Osteoblast (primary cell): ENCODE measurements at places on chromosomes 12 and 14. TPM values are rescaled to one million over a fixed set of nuclear protein-coding genes. Genes with fewer than 3 reads are reported as not detected.

MGAT2 gene
- total RNA-seq, result 63.0 and 63.1 TPM in 2 replicates

PPM1A gene
- total RNA-seq, result 36.6 and 36.8 TPM in 2 replicates

PMEL gene
- 0.59 and 0.72 TPM in 2 replicates for total RNA-seq

TCL1A gene
- not detected in 2 replicates for total RNA-seq

NYNRIN gene
- total RNA-seq, result 7.2 and 9.1 TPM in 2 replicates

- H3K36me3 ChIP-seq, result no peaks in the 10 kb centered on the region
- no peak overlapping the region for H3K4me3 ChIP-seq
- H3K27me3 ChIP-seq, result no peaks in the 10 kb centered on the region
- DNase-seq, result no peak
Observed at GRCh38 chr12:92223481-92223880, 77.8 kb upstream of the BTG1 start.

DNA sequence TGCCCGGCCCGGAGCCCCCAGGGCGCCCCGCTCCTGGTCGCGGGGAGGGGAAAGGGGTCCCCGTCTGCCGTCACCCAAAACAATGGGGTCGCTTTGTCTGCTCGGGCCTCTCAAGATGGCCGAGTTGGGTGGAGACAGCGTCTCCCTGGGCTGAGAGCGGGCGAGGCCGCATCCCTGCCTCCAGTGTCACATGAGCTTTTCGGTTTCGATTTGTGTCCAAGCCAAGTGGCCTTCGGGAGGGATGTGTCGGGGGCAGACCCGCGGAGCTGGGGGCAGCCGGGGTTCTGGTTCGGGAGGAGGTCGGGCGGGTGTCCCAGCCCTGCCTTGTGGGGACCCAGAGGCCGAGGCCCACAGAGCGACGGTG, 790 bp downstream of the DYNC1H1 start:
- peak overlapping the region; percentile 97 for H3K4me3 ChIP-seq
- H3K27me3 ChIP-seq, result no peaks in the 10 kb centered on the region
- peaks cover 33% of the 10 kb centered on the region for H3K4me1 ChIP-seq
- peak; percentile 97 for DNase-seq
- H3K27ac ChIP-seq, result peak overlapping the region; percentile 92

GRCh38 chr12:30136696-30137095, 353.0 kb upstream of the TMTC1 start:
- H3K4me3 ChIP-seq, result no peak overlapping the region
- no peak overlapping the region for H3K27ac ChIP-seq
- H3K36me3 ChIP-seq, result no peaks in the 10 kb centered on the region
- no peak for DNase-seq
- no peaks in the 10 kb centered on the region for H3K27me3 ChIP-seq

- no peaks in the 10 kb centered on the region for H3K36me3 ChIP-seq
- DNase-seq, result no peak
- H3K27ac ChIP-seq, result no peak overlapping the region
- H3K27me3 ChIP-seq, result no peaks in the 10 kb centered on the region
- no peak overlapping the region for H3K4me3 ChIP-seq
Observed at GRCh38 chr12:80684077-80684495, 23.3 kb upstream of the MYF6 start.

- DNase-seq, result no peak
- H3K27me3 ChIP-seq, result no peaks in the 10 kb centered on the region
- H3K27ac ChIP-seq, result no peak overlapping the region
- peaks cover 27% of the 10 kb centered on the region for H3K4me1 ChIP-seq
Observed at GRCh38 chr12:6165395-6165794, 34.8 kb upstream of the CD9 start.

DNA sequence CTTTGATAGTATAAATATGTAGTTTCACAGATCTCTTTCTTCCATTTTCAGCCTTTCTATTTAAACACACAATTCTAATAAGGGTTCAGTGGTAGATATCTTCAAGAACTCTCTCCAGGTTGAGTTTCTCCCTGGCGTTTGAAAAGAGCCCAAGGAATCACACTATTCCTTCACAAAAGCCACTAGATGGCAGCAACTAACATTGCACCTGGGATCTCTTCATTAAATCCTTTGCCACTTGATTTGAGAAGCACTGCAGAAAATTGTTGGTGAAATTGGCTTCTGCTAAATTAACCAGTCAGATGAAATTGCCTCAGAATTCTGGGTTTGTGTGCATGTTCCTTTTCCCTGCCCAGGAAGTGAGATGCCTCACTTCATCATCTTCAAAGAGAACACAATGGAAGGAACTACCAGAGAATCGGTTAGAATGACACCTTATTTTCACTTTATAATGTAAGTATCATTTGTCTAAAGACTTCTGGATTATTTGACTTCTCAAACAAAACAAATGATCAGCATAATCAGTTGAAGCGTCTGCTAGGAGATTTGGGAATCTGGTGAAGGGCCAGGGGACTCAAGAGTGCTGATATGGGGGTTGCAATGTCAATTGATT, 6.8 kb downstream of the CCDC198 start:
- DNase-seq, result peak; percentile 11
- no peak overlapping the region for H3K4me3 ChIP-seq
- H3K27me3 ChIP-seq, result peaks cover 5% of the 10 kb centered on the region
- H3K4me1 ChIP-seq, result peaks cover 3% of the 10 kb centered on the region
- H3K27ac ChIP-seq, result no peak overlapping the region

GRCh38 chr12:20599757-20600156, 95.4 kb upstream of the SLCO1C1 start:
- no peaks in the 10 kb centered on the region for H3K36me3 ChIP-seq
- DNase-seq, result no peak
- H3K4me3 ChIP-seq, result no peak overlapping the region

DNA sequence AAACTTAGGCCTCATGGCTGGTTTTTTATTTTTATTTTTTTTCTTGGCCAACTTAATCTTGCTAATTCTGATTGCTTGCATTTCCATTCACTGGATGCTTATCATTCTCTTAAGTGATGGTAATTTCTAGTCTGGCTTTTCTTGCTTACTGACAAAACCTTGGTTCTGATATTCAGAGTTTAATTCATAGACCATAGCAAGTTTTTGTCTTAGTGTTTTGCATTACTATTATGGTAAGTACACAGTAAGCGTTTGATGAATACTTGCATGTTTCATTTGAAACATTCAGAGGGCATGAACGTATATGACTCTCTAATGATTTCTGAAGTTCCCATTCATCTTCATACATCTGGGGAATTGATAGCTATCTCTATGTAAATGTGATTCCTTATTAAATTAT, 55.8 kb downstream of the GPHN start:
- no peaks in the 10 kb centered on the region for H3K36me3 ChIP-seq
- H3K4me3 ChIP-seq, result no peak overlapping the region
- DNase-seq, result no peak
- no peaks in the 10 kb centered on the region for H3K4me1 ChIP-seq
- no peak overlapping the region for H3K27ac ChIP-seq

- no peaks in the 10 kb centered on the region for H3K4me1 ChIP-seq
- H3K27me3 ChIP-seq, result no peaks in the 10 kb centered on the region
- no peak overlapping the region for H3K4me3 ChIP-seq
Observed at GRCh38 chr12:9634177-9634803, 26.6 kb upstream of the KLRB1 start.
